ENCODE measurements at places on chromosomes 4 and X. TPM values are rescaled to one million over a fixed set of nuclear protein-coding genes. Genes with fewer than 3 reads are reported as not detected.

The CD38 gene
- 8.4 TPM for total RNA-seq

The ATP1B4 gene
- not detected for total RNA-seq

The ARMCX2 gene
- not detected for total RNA-seq

The TMEM35A gene
- total RNA-seq = not detected

The DDX53 gene
- not detected for total RNA-seq

The FABP2 gene
- not detected for total RNA-seq

The FOXP3 gene
- total RNA-seq = 0.12 TPM

The CFAP47 gene
- total RNA-seq = 0.02 TPM

The NMU gene
- 0.60 TPM for total RNA-seq

The HSFX4 gene
- total RNA-seq = not detected

The PRSS48 gene
- not detected for total RNA-seq

The FLNA gene
- total RNA-seq = 1,561 TPM

The IKBKG gene
- 45.1 TPM for total RNA-seq

The STK32B gene
- total RNA-seq = 22.9 TPM

The BGN gene
- total RNA-seq = not detected

The GAGE12E gene
- total RNA-seq = not detected

The CACNA1F gene
- total RNA-seq = not detected

Data from A549 treated with DMSO at 1 μM for 4 hours (cell line).